ENCODE measurements at places on chromosomes 7 and 10.

DNA sequence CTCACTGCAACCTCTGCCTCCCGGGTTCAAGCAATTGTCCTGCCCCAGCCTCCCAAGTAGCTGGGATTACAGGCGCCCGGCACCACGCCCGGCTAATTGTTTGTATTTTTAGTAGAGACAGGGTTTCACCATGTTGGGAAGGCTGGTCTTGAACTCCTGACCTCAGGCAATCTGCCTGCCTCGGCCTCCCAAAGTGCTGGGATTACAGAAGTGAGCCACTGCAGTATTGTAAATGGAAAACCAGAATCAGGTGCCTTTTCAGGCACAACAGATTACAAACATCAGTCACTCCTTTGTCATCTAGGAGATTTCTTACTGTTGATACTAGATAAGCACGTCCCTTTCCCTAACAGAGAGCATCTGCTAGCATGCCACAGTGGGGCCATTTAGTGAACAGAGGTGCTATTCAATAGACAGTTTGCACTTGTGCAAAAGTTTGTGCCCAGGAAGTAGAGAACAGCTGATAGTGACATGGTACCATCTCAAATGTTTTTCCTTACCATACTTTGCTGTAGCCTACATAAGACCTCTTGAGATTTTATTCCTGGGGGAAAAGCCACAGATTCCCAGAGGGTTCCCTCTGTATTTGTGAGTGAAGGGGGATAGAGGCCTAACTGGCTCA is 24.5 kb upstream of the WAC start:
- no peak for DNase-seq

GRCh38 chr7:140213684-140214074 is 36.9 kb upstream of the KDM7A start:
- DNase-seq = no peak

GRCh38 chr10:128297709-128298378 is 171.6 kb upstream of the MKI67 start:
- DNase-seq = no peak

GRCh38 chr7:30430276-30430675 is 48.3 kb downstream of the NOD1 start:
- DNase-seq = peak; percentile 91
